A549 treated with ZK216348 at 1 μM for 4 hours (cell line): ENCODE measurements at places on chromosomes 3 and 15. TPM values are rescaled to one million over a fixed set of nuclear protein-coding genes. Genes with fewer than 3 reads are reported as not detected.

The FGF12 gene
- total RNA-seq, result 0.40 to 0.99 TPM (median 0.76 TPM) in 5 replicates

The ZNF662 gene
- total RNA-seq, result not detected in 5 replicates

The CHST2 gene
- total RNA-seq, result 0.60 to 0.89 TPM (median 0.79 TPM) in 5 replicates

The CPN2 gene
- total RNA-seq, result not detected in 5 replicates

The CATSPER2 gene
- 0.41 to 2.0 TPM (median 0.58 TPM) in 5 replicates for total RNA-seq

The EFHB gene
- total RNA-seq, result 0.53 to 1.6 TPM (median 0.75 TPM) in 5 replicates

The THRB gene
- total RNA-seq, result 0.83 to 1.6 TPM (median 1.1 TPM) in 5 replicates

The EFCC1 gene
- total RNA-seq, result not detected in 5 replicates

The FGD5 gene
- total RNA-seq, result 0.07 TPM in 2 of 5 replicates, not detected in the others

The ZPLD1 gene
- 0.04 to 0.05 TPM in 2 of 5 replicates, not detected in the others for total RNA-seq

The TUSC7 gene
- total RNA-seq, result not detected in 5 replicates

The PIGZ gene
- 1.0 to 1.7 TPM (median 1.4 TPM) in 5 replicates for total RNA-seq

The CADPS gene
- total RNA-seq, result not detected in 5 replicates

The PYDC2 gene
- not detected in 5 replicates for total RNA-seq

The ADGRG7 gene
- total RNA-seq, result not detected in 5 replicates

The CNTN6 gene
- total RNA-seq, result not detected in 5 replicates

The HTR3E gene
- not detected in 5 replicates for total RNA-seq

The PARL gene
- total RNA-seq, result 61.4 to 67.9 TPM (median 65.1 TPM) in 5 replicates

The C3orf49 gene
- total RNA-seq, result not detected in 5 replicates

The TRIM59 gene
- total RNA-seq, result 6.0 to 9.5 TPM (median 8.1 TPM) in 5 replicates

The ST8SIA2 gene
- total RNA-seq, result 0.25 to 1.3 TPM (median 0.53 TPM) in 5 replicates
